ENCODE measurements at places on chromosomes 11 and 22.

GRCh38 chr22:43541022-43541421 lies 129.2 kb downstream of the MPPED1 start:
- DNase-seq = no peak

- DNase-seq = no peak
Observed at GRCh38 chr11:29022676-29023075, 914.5 kb downstream of the METTL15 start.

- no peak for DNase-seq
Observed at GRCh38 chr11:8828580-8829361, 82.2 kb upstream of the AKIP1 start.

DNA sequence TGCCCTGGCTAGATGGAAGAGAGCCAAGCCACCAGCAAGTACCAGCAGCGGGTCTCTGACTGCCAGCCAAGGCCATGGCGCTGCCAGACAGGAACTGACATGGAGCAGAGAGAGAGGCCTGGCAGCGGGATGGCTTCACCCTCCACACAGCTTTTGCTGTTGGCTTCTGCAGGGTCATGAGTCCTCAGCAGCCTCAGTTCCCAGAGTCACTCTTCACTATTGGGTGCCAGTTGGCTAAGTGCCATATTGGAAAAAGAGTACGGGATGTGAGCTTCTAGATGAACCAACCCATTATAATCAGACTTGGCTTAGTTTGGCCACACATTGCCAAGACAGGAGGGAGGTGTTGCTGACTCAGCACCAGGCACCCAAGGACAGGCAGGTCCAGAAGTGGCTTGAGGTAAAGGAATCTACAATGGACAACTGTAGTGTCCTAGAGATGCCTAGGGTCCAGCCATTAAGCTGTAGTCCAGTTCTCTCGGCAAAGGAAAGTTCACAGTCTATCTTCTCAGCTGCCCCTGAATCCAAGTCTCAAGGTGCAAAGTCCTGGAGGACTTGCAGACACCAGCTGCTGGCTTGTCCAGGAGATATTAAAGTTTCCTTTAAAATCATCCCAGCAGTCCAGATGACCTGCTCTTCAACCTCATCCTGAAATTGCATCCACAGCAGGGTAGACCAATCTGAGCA lies 40.7 kb upstream of the POU2AF1 start:
- no peak for DNase-seq

DNA sequence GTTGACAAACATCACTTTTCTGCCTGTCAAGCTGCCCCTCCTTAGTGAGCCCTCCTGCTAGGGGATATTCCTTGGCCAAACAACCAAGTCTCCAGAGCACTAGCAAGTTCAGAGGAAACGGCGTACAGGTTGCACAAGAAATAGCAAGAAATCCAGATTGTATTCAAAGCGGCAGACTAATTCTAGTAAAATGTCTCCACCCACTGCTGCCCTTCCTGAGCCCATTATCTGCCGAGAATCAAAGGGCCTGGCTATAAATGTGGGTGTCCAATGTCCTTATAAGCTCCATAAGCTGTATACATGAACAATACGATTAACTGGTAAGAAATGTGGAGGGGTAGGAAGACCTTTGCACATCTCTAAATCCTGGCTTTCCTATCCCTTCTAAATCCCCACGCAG lies 44.0 kb upstream of the AKIP1 start:
- DNase-seq = no peak

GRCh38 chr11:105399511-105399910 lies 210.4 kb upstream of the GRIA4 start:
- no peak for DNase-seq

DNA sequence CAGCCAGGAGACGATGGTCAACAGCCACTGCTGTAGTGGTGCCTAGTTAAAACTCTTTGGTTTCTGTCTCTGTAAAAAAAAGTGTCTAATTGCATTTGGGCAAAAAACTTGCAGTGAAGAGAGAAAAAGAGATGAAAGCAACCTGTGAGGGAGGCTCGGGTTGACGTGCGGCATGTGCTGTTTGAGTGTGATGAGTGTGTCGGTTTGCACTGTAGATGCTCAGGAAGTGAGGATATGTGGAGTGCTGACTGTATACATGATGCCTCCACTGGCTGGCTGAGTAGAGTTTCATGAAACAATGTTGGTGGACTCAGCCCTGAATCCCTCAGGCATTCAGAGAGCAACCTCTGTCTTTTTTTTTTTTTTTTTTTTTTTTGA lies 4.3 kb upstream of the DGCR6L start:
- DNase-seq = peak; percentile 38

DNA sequence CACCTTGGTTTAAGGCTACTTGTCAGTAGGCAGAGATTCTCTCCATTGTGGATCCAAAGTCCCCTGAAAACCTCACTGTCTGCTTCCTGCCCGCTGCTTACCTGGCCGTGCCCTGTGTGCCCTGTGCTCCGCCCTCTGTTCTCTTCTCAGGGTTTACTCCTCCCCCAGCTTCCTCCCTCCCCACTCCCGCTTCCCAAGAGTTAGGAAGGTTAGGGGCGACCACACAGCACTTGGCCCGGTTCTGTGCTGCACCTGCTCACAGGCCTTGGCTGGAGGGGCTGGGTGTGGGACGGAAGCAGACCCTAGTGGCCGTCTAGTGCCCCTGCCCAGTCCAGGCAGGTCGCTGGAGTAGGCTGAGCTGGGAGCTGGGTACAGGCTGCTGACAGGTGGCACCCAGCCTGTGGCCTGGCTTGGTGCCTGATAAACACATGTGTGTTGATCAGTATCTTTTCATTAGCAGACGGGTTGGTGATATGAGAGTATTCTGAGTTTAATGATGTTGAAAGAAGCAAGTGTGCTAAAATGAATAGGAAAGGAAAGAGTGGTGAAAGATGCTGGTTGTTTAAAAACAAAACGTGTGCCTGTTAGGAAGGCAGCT lies 40.5 kb downstream of the GRAMD4 start:
- no peak for DNase-seq

- no peak for DNase-seq
Observed at GRCh38 chr22:21591695-21592094, 24.2 kb downstream of the UBE2L3 start.

- no peak for DNase-seq
Observed at GRCh38 chr11:69195824-69196782, 40.4 kb downstream of the SMIM38 start.

DNA sequence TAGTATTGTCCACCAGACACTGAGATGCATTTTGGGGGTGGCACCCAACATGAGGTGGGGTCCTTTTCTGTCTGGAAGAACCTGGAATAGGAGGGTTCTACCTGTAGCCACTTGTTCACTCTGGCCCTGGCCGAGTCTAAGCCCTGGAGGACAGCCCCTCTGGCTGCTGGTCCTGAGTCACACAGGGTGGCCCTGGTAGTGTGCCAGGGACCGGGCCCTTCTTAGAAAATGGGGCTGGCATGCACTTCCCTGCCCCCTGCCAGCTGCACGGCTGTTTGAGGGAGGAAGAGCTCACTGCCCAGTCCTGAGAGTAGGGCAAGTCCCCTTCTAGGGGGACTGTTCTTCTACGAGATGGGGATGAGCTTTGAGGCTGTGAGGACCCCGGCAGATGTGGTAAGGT lies 2.2 kb downstream of the PLCB3 start:
- DNase-seq = no peak

DNA sequence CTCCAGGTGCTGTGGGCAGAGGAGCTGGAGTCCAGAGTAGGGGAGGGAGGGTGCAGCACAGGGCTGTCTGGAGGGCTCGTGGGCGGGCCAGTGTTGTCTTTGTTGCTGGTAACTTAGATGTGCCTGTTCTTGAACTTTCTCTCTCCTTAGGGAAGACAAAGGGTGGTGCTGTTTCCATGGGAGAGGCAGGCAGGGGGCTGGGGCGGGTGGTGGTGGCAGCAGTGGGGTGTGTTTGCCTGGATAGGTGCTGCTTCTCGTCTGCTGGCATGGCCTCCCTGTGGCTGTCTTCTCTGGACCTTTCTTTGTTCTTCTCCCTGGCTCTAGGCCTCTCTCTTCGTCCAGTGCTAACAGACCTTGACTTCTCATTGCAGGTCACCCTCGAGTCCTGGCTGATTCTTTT lies 8.5 kb downstream of the SIDT2 start:
- no peak for DNase-seq

DNA sequence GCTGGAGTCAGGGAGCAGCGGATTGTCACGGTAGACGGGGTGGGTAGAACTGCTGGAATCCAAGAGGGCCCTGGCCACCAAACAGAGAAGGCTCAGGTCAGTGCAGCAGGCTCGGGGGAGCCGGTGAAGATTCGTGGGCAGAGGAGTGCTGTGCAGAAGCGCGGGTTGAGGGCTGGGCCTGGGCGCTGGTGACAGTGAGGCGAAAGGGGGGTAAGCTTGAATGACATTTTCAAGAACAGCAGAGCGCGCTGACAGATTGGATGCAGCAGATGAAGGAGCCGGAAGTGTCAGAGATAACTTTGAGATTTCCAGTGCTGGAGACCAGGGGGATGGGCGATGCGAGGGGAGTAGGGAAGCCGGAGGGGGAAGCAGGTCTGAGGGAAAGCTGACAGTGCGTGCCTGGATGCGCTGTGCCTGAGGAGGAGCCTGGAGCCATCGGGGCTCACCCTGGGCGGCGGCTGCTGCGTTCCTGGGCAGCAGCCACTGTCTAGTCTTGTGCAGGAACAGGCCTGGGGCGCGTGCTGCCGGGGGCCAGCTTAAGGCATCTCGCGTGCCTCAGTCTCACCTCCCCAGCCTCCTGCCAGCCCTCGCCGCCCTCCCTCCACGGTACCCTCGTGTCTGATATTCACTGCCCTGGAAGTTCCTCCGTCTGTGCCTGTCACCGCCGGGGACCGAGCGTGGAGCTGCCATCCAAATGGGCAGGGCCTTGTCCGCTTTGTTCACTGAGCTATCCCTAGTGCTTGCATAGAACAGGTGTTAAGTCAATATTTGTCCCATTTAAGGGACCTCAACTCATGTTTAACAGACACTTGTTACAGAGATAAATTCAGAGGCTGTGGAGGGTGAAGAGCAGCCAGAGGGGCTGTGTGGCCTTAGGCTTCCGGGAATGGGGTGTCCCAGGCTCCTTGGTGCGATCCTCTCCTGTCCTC lies 5.2 kb downstream of the GRIK4 start:
- no peak for DNase-seq

DNA sequence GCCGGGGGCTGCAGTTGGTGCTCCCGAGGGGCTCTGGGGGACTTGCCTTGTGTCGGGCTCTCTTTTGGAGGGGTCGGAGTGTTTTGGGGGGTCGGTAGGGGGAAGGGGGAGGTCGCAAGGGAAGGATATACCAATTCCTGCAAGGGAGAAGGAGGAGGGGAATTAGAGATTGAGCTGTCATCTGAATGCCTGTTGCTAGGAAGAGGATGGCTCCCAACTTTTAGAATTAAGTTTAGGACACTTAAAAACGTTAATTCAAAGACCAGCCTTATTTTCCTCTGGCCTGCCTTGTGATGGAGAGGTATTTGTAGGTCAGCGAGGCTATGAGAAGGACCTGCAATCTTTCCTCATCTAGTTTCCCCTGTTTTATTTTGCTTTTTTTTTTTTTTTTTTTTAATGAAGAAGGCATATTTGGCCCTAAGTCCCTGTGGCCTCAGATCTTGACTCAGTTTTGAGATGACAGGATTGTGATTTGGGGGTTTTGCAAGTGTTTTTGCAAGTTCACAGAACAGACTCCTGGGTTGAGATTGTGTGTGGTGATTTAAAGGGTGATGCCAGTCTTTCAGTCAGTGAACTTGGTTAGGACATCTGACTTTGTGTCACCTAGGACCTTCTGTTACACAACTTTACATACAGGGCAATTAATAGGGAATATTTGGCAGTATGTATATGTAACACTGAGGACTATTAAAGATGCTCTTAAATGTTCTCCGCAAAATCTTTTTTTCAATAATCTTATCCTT lies 672 bp downstream of the TMEM135 start:
- no peak for DNase-seq
